Stimulated activated naive CD8-positive, alpha-beta T cell treated with anti-CD3 and anti-CD28 coated beads, Interleukin-15, amount 100 ng/mL, for 72 hours (primary cell): ENCODE measurements at places on chromosomes 2 and 18.

- no peak for DNase-seq
Measured at GRCh38 chr2:187783446-187783845, 229.2 kb upstream of the TFPI start.

DNA sequence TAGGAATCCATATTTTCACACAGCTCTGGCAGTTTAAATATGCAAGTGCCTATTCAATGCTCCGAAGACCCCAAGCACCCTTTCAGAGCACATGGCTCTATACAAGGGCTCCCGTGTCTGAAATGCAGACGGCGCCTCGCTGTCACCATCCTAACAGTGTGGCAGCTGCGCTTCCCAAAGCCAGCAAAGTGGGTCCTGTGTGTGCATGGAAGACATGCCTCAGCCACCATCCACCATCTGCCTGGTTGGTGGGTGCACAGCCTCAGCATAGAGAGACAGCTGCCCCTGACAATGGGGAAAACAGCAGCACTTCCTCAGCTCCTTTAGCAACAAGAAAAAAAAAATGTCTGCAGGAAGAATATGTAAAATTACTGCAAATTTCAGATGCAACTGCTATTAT, 218.1 kb downstream of the SP3 start:
- DNase-seq: no peak

DNA sequence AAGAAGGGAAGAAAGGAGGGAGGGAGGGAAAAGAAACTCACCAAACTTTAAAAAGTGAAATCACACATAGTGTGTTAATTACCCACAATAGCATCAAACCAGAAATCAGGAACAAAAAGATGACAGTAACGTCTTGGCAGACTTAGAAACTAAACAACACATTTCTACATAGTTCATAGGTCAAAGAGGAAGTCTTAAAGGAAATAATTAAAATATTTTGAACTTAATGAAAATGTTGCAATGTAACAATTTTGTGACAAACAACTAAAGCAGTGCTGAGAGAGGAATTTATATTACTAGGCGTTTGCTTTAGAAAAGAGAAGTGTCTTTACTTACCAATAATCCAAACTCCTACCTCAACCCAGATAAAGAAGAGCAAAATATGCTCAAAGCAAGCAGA, 505.0 kb upstream of the ID2 start:
- no peak for DNase-seq

- no peak for DNase-seq
Measured at GRCh38 chr2:240500561-240501423, 57.0 kb downstream of the ANKMY1 start.

DNA sequence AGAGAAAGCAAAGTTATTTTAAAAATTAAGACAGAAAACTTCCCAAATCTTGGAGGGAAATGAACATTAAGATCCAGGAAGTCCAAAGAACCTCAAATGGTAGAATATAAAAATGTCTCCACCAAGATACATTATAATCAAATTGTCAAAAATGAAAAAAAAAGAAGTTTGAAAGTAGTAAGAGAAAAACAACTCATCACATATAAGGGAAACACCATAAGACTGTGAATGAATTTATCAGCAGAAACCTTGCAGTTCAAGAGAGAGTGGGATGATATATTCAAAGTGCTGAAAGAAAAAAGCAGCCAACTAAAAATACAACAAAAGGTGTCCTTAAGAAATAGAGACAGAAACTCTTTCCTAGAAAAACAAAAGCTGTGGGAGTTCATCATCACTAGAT, 73.0 kb downstream of the L3MBTL4 start:
- no peak for DNase-seq

GRCh38 chr18:49048396-49049020, 97.7 kb upstream of the SMAD7 start:
- no peak for DNase-seq

GRCh38 chr18:7038330-7038851, 79.2 kb downstream of the LAMA1 start:
- DNase-seq: no peak

DNA sequence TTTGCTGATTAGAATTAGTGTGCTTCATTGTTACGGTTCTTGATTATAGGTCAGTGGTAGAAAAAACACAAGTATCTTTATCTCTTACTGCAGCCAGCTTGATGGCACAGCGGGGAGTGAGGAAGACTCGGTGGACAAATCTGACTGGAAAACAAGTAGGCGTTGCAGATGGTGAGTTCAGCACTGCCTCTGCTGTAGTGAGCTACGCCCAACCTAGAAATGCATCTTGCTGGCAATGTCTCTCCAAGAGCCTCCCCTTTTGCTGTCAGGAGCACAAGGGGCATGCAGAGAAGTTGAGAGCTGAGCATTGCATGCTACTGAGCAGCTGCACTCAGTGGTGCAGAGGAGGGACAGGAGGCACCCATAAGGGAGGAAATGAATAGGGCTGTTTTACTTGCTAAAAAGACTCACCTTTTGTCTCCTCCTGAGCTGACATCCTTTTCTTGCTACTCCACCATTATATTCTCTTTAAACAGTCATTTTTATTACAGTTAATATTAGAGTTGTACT, 977.3 kb upstream of the ACVR2A start:
- no peak for DNase-seq

- DNase-seq: peak; percentile 47
Measured at GRCh38 chr2:69026026-69026425, 13.0 kb downstream of the ANTXR1 start.

- no peak for DNase-seq
Measured at GRCh38 chr2:174901075-174901474, 104.1 kb downstream of the CHN1 start.

DNA sequence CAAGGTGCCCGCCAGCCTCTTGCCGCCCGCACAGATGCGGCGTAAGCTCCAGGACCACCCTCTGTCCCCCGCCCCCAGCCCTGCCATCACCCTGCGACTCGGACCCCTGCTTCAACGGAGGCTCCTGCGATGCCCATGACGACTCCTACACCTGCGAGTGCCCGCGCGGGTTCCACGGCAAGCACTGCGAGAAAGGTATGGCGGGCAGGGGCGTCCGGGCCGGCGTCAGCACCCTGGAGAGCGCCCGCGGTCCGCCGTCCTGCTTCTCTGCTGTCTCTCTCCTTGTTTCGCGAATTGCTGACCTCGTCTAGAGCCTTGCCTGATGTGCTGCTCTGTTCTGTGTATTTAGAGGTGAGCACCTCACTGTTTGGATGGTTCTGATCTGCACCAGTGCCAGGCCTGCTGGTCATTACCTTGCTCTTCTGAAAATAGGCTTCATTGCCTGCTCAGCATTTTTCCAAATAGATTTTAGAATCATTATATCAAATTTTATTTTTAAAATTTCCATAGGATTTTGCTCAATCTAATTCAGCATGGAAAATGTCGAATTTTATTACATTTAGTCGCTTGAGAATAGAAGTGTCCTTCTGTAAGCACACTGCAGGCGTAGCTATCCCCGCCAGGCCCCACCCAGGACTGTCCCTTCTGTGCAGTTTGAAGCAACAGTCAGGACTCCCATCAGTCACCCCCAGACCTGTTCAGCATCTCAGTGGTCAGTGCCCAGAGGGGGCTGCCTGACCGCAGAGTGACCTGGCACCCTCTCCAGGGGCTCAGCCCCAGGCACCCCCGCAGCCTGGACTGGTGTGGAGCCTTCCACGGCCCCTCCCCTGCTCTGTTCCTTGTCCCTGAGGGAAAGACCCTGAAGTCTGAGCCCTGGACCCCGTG, 51.6 kb downstream of the SNED1 start:
- DNase-seq: no peak

DNA sequence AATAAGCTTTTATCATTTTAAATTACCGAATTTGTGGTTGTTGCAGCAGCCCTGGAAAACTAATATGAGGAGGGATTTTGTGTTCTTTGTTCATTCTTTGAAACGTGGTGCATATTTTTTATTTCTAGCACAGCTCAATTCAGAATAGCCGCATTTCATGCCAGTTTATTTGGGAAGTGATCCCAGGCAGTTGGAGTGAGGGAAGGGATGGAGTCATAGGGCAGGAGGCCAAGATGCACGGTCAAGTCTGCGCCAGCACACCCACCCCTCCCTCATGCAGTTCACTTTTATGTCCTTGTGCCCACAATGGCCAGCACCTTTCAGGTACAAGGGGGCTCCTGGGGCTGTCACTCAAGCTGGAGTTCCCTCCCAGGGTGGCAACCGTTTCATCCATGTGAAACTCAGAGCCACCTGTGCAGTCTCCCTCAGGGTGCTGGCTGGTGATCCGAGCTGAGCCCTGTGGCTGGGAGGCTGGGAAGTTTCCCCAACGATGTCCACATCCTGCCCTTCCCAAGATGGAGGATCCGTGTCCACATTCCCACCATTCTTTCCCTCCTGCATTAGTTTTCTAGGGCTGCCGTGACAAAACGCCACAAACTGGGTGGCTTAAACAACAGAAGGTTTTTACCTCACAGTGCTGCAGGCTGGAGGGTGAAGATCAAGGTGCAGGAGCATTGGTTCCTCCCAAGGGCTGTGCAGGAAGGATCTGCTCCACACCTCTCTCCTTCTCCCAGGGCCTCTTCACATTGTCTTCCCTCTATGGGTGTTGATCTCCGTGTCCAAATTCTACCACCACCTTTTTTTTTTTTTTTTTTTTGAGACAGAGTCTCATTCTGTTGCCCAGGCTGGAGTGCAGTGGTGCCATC, 68.5 kb upstream of the ITGA6 start:
- DNase-seq: no peak

DNA sequence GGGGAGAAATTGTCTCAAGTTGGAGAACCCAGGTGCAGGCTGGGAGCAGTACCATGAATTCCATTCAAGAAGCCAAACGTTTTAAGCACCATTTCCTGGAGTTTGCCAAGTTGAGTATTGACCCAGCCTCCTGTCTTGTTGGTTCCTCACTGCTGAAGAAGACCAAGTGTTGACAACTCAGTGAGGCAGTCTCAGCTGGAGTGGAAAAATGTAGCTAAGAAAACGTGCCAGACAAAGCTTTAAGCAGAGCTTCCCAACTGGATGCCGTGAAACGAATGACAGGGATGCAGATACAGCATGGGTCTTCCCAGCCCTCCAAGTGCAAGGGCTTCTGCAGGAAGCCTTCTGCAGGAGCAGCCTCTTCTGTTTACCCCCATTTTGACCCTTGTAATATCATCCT, 778 bp upstream of the INPP1 start:
- DNase-seq: no peak

GRCh38 chr2:18093196-18093595, 214.7 kb downstream of the KCNS3 start:
- no peak for DNase-seq

- DNase-seq: no peak
Measured at GRCh38 chr2:217901835-217902378, 100.9 kb downstream of the TNS1 start.

DNA sequence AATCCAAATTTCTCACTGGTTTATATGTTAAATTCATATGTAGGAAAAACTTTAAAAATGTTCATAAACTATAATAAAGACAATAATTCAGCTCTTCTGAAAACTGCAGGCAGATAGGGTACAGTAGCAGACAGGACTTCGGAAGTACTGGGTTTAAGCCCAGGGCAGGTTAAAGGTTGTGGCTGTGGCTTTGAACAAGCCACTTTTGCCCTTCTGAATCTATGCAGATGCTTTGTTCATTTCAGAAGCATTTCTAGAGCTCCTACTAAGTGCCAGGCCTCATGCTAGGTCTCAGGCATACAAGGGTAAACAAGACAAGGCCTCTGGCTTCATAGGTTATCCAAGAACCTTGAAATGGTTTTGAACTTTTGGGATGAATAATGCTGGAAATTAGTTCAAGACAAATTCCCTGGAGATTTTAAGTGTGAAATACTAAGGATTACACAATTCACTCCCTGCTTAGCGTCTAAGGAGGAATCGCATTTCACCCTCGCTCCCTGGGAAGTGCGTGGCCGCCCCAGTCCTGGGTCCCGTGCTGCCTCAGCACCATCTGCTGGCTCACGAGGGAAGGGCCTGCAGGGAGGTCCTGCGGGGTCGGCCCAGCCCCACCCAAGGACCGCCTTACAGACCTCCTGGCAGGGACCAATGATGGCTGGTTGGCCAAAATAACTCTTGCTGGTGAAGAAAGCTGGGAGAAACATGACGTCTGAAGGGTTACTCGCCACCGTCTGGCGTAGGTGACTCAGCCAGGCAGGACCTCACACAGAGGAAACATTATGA, 67.7 kb upstream of the L3MBTL4 start:
- no peak for DNase-seq

DNA sequence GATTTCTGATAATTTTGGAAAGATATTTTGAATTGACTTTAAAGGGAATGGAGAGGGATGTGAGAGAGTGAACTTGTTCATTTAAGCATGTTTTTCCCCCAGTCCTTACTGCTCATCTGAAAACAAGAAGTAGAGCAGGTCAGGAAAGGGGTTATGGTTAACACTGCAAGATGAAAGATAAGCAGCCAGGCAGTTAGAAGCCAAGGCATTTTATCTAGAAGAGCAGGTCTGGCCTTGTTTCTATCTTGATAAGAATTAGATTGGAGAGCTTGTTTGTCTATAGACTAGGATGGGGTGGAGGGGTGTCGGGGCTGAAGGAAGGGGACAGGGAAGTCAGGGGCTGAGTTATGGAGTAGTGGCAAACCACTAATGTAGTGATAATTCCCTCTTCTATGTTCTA, 171.6 kb downstream of the IKZF2 start:
- DNase-seq: no peak

DNA sequence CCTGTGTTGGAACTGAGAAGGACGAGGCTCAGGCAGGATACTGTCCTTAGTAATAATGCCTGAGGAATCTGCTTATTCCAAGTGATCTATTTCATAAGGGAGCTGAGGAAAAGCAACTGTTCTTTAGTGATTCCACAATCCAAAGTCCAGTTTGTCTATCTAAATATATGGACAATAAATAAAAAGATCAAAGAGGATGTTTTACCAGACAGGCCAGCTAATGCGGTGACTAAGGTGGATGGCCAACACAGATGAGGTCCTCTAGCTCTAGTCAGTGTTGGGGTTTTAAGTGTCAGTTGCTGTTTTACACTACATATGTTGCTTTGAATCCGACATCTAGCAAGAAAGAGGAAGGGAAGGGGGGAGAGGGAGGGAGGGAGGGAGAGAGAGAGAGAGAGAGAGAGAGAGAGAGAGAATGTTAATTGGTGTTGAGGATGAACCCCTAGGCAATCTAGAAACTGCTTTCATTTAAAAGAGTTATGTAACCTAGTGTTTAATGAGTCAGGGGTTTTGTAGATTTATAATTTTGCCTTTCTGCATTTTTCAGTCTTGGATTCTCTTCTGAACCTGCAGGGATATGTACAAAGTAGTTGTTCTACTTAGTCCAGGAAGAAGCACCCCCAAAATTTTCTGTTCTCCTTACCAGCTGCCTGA, 27.0 kb upstream of the SCN1A start:
- no peak for DNase-seq

- DNase-seq: no peak
Measured at GRCh38 chr2:176088048-176088936, 4.2 kb upstream of the HOXD13 start.

GRCh38 chr18:2847317-2848246, 776 bp downstream of the EMILIN2 start:
- DNase-seq: peak; percentile 59

DNA sequence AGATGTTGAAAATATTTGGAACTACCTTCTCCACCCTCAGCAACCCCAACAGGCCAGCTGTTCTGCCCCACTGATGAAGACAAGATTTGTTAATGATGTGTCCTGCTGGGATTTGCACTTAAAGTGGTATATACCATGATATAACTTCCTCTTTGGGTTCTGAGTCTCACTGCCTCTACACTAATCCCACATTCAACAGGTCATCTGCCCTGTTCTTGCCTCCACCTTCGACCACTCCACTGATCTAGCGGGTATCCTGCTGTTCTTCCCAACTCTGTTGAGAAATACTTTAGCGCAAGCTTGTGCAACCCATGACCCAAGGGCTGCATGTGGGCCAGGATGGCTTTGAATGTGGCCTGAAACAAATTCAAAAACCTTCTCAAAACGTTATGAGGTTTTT, 72.7 kb downstream of the LRP1B start:
- DNase-seq: no peak
